ENCODE measurements at places on chromosomes 5 and 9.

- DNase-seq = no peak
Observed at GRCh38 chr5:142317753-142318152, 7.1 kb downstream of the SPRY4 start.

DNA sequence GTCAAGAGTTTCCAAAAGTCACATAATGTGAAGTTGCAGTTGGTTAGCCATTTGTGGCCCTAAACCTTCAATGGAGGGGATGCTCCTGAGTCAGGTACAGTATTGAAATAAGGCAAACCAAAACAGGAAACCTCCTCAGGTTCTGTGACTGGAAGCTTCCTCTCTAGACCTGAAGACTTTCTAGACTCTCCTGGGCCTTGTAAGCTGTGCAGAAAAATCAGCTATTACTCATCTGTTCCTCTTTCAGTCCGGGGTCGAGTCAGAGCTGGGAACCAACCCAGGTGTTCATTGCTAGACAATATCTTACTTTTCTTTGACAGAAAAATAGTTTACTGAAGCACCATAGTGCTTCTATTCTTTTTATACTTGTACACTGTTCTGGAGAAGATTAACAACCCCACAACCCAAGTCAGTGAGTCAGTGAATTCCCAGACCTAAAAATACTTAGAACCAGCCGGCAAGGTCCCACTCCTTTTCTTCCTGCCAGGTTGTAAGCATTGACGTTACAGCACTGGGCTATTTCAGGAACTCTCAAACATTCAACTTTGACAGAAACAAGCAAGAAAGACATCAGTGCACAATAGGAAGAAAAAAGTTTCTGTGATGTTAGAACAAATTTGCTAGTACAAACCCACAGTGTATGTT lies 47.3 kb downstream of the FSTL4 start:
- no peak for DNase-seq

DNA sequence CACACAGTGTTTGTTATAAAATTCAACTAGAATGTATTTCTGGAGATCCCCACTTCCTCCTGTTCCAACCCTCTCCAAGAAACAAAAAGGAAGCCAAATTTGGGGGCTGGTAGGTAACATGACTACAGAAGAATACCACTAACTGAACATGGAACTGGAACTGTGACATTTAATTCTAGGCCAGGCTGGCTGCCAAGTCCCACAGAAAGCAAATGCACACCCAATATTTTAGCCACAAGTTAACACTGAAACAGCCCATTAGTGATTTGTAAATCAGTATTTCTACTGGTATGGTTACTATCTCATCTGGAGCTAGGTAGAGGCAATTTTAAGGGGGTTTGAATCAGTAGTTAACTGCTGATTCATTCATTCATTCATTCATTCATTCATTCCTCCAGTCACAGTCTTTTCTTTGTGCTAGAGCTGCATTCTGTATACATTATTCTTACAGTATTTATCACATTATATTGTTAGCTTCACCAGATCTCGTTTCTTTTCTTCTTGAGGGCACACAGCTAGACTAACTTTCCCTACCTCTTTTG lies 131.7 kb upstream of the GDNF start:
- no peak for DNase-seq

- DNase-seq = no peak
Observed at GRCh38 chr5:42761791-42762190, 5.2 kb downstream of the CCDC152 start.

- DNase-seq = no peak
Observed at GRCh38 chr5:127551410-127552041, 34.1 kb downstream of the PRRC1 start.

DNA sequence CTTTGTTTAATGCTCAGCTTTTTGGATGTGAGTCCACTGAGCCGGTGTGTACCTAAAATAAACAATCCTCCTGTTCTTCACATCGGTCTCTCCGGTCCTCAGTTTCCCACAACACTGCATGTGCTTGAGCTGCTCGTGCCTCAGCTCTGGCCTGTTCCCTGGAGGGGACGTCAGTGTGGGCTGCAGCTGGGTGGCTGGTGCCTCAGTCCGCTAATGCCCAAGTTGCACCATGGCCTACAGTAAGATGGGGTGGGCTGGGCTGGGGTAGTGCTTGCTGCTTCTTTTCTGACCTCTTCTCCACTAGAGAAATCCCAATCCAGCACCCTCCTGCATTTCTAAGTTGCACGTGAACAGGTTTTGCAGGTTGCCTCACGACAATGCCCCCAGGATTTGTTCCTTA lies 595 bp upstream of the BTNL9 start:
- no peak for DNase-seq

DNA sequence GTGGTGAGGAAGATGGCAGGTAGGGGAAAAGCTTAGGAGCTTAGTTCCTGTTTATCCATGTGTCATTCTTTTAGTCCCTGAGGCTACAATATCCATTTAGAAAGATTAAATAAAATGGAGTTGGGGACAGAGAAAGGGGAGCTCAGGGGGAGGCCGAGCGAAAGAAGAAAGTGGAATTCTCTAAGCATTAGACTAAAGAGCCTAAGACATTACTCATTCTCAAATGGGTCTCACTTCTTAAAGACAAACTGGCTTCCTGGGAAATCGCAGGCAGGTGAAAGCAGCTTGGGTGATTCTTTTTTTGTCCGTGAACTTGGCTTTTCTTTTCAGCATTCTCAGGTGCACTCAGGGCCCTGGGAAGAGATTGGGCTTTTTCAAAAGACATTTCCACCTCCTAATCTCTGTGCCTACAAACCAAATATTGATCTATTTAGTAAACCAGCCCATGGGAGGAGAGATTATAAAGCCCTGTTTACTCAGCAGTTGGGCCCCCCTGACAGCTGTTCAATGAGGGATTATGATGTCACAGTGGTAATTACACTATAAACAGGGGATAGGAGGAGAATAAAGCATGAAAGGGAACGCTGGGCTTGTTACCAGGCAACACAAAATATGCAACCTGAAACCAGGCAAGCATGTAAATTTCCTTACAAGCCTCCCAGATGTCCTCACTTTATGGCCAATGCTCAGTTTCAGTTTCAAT lies 584.0 kb downstream of the ACTL7B start:
- DNase-seq = no peak

DNA sequence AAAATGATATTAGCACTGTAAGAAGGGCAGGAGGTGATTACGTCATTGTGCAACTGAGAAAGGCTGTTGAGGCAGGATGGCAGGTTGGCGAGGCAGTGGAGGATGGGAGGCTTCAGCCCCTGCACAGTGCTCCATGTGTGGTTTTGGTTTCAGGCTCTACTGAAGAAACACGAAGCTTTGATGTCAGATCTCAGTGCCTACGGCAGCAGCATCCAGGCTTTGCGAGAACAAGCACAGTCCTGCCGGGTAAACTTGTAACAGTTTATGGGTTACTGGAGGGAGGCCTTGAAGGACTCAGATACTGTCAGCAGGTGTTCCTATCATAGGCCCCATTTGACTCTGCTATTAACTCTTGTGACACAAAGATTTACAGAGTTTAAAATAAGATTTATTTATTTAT lies 35.1 kb downstream of the SPTAN1 start:
- DNase-seq = peak; percentile 56

DNA sequence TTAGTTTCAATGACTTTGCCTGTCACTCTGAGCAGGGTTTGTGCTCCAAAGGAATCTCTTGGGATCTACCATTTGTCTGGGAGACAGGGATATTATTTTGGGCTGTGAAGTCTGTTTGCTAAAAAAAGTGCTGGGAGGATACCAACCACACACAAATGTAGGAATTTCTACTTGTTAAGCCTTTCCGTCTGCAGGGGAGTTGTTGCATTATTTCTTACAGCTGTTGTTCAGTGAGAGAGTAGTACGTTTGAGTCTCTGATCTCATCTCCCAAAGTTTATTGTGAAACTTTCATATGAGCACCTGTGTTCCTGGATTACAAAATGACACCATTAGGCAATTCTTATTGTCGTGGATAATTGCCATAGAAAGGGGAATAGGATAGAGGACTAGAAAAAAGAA lies 78.3 kb upstream of the SEMA6A start:
- DNase-seq = no peak

- DNase-seq = no peak
Observed at GRCh38 chr5:109252731-109253130, 157.0 kb downstream of the PJA2 start.

- DNase-seq = no peak
Observed at GRCh38 chr9:123561046-123561445, 205.0 kb downstream of the CRB2 start.

DNA sequence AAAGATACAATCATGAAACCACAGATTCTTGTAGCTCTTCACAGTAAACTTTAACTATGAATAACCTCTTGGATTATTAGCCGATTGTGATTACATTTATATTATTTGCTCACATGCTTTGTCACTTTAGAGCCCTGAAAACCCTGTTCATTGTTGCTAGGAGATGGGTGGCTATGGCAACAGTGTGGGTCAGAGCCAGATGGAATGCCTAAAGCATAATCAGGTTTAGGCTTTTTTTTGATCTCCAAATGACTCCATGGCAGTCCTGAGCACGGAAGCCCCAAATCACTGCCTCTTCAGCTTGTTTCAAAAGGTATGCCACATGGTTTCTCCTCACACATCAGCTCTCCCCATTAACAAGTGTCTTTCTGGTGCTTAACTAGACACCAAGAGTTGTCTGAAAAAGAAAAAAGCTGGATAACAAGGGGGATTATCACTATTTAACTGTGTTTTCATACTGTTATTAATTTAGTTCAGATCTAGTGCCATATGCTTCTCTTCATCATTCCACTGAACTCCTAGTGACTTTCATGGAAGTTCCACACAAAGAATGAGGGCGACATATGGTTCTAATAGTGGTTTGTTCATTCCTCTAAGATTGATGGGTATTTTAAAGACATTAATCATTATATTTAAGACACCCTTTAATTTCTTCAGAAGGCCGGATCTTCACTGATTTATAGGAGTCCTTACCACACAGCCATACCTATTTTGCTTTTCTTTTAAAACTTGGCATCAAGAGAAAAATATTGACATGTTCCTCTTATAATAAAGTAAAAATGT lies 88.8 kb upstream of the PAM start:
- DNase-seq = no peak

DNA sequence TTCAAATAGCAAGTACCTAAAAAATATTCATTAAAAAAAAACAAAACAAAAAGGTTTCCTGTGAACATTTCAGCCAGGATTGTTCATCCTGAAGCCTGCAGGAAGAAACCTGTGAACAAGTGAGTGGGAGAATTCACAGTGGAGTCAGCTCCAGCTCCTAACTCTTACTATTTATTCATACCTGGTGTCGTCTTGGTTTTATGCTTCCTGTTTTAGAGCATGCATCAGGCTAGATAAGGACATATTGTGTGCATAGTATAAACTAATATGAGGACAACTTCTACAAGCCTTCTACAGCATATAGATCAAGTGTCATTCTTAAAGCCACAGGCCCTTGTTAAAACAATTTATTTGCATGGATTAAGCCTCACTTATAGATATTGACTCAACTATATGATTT lies 169.9 kb downstream of the EFNA5 start:
- no peak for DNase-seq

DNA sequence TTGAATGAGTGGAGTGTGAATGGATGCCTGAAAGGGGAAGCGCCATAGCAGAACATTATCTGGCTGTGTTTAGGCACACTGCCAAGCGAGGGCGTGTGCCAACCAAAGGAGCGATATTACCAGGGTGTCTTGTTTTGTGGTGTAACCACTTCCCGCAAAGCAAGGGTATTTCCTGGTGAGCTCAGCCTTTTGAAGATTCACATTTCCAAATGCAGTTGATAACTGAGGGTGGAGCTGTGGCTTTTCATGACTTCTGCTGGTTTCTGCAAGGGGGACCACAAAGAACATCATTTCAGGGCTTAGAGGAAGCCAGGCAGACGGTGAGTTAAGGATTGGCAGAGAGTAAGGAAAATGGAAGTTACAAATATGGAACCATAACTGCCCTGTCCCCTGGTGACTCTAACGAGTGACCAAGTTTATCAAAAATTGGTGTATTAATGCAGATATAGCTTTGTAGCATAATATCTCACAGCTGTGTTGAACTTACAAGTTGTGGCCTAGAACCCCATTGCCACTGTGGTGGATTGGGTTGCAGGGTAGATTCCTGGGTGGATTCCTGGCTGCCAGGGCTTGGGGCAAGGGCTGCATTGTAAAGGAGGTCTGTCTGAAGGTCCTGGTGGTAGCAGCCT lies 71.4 kb downstream of the RALGPS1 start:
- DNase-seq = peak; percentile 85

DNA sequence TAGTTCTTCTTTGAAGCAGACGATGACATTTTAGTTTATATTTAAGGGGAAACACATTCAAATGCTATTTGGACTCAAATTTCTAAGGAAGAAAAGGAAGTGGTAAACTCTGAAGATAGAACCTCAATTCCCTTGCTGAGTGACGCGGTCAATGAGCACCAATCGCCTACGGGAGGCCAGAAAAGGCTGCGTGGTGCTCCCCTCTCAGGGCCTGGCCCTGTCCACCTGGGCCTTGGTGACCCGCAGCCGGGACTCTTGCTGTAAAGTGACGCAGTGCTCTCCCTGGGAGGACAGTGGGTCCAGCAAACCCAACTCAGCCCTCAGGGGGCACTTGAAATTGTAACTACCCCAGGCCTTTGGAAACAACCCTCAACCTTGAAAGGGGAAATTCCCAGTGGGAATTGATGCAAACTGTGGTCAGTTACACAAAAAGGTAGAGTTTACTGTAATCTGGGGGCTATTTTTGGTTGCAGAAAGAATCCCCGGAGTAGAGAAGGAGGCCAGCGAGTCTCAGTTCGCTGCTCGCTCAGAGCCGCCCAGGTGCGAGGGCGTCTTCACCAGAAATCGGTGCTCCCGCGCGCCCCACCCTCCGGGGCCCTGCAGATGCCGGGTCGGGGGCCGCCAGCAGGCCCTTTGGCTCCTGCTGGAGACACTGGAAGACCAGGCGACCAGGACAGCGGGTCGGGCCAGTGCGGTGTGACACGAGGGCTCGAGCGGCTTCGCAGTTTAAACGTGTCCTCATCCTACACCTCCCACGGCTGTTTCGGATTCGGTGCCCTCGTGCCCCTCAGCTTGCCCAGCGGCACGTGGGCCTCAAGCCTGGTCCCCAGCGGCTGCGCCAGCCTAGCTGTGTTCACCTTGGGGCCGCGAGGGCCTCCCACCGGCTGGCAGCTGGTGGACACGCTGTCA lies 1.4 kb upstream of the ANKRD33B start:
- no peak for DNase-seq

- DNase-seq = no peak
Observed at GRCh38 chr9:116516456-116516855, 170.6 kb upstream of the TRIM32 start.

DNA sequence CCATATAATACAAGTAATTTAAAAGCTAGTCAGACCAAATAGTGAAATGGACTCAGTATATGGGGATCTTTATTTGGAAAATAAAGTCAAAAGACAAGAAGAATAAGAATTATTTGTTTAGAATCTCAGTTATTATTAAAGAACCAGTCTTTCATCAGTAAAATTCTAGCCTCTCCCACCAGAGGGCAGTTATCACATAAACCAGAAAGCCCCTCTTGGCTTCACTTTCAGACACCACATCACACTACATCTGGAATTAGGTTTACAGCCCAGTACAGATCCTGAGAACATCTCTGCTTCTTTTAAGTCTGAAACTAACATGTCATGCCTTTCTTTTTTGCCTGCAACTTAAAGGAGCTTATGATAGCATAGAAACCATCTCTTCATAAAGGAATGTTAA lies 12.2 kb upstream of the HSPB3 start:
- DNase-seq = no peak

GRCh38 chr5:151227918-151228447 lies 4.1 kb upstream of the CCDC69 start:
- DNase-seq = no peak

GRCh38 chr5:66100851-66101250 lies 43.2 kb upstream of the SREK1 start:
- no peak for DNase-seq

- no peak for DNase-seq
Observed at GRCh38 chr5:173869316-173869715, 18.8 kb upstream of the CPEB4 start.

- DNase-seq = no peak
Observed at GRCh38 chr9:136011703-136012496, 50.7 kb upstream of the UBAC1 start.
